ENCODE measurements at places on chromosomes 7 and 10.
A peak's percentile ranks its signal among the peaks of the same experiment; 100 is the strongest.

DNA sequence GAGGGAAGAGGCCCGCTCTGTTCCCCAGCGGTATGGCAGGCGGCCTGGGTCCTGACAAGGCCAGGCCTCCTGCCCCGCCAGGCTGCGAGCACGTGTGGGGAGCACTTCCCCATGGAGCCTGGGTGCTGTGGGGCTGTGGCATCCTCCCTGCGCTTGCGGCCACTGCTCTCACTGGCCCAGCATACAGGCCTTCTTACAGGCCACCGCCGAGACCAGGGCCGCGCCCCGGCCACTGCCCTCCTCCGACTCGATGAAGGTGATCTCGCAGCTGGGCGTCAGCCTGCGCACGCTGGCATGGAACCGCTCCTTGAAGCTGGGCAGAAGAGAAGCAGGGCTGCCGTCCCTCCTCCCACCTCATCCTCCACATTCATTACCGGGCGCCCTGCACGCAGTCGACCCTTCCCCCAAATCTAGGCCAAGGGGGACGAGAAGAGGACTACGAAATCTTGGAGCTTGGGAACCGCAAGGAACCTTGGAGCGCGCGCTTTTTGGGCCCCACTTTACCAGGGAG is 3.9 kb upstream of the MYL7 start:
- DNase-seq: no peak
- 0 out of 2 replicates have a peak, but pooled peaks cover 6% of the 10 kb centered on the region for H3K27me3 ChIP-seq
- no peaks in the 10 kb centered on the region for H3K4me1 ChIP-seq

DNA sequence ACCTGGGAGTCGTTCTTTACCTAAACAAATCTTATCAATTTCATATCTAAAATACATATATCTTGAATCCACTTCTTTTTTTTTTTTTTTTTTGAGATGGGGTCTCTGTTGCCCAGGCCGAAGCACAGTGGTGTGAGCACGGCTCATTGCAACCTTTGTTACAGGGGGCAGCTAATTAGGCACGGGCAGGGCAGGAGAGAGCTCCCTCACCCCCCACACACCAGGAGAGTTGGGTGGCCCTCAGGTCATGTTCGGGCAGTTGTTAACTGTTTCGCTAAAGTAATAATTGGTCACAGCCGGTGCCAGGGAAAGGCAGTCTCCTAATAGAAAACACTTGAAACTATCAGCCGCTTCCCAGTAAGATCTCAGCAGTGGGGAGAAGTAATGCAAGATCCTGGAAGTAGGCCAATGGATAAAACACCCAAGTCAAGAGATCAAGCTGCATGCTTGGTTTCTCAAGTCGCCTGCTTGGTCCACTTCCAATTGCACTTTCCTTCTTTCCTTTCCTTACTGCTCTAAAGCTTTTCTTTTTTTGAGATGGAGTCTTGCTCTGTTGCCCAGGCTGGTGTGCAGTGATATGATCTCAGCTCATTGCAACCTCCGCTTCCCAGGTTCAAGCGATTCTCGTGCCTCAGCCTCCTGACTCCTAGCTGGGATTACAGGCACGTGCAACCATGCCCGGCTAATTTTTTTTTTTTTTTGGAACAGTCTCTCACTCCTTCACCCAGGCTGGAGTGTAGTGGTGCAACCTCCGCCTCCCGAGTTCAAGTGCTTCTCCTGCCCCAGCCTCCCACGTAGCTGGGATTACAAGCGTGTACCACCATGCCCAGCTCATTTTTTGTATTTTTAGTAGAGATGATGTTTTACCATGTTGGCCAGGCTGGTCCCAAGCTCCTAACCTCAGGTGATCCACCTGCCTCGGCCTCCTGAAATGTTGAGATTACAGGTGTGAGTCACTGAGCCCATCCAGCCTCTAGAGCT is 21.3 kb upstream of the EFCAB10 start:
- no peaks in the 10 kb centered on the region for H3K4me1 ChIP-seq
- no peak for DNase-seq
- no peak overlapping the region for H3K27ac ChIP-seq
- H3K4me3 ChIP-seq: no peak overlapping the region
- no peaks in the 10 kb centered on the region for H3K36me3 ChIP-seq

GRCh38 chr7:139362302-139362701 is 2.6 kb downstream of the LUC7L2 start:
- DNase-seq: no peak
- H3K27ac ChIP-seq: no peak overlapping the region
- no peaks in the 10 kb centered on the region for H3K27me3 ChIP-seq
- H3K4me3 ChIP-seq: no peak overlapping the region

GRCh38 chr7:49775949-49776443 is 2.6 kb downstream of the VWC2 start:
- H3K36me3 ChIP-seq: no peaks in the 10 kb centered on the region
- H3K4me3 ChIP-seq: no peak overlapping the region
- no peaks in the 10 kb centered on the region for H3K27me3 ChIP-seq
- H3K4me1 ChIP-seq: no peaks in the 10 kb centered on the region

- H3K4me3 ChIP-seq: no peak overlapping the region
- no peak overlapping the region for H3K27ac ChIP-seq
- no peaks in the 10 kb centered on the region for H3K36me3 ChIP-seq
- DNase-seq: no peak
- H3K4me1 ChIP-seq: no peaks in the 10 kb centered on the region
- H3K27me3 ChIP-seq: no peaks in the 10 kb centered on the region
Measured at GRCh38 chr7:131620673-131621609, 64.5 kb upstream of the PODXL start.

GRCh38 chr7:41255716-41256115 is 447.2 kb downstream of the INHBA start:
- H3K27me3 ChIP-seq: no peaks in the 10 kb centered on the region
- no peak for DNase-seq
- no peak overlapping the region for H3K27ac ChIP-seq
- no peak overlapping the region for H3K4me3 ChIP-seq
- H3K36me3 ChIP-seq: no peaks in the 10 kb centered on the region

GRCh38 chr10:29756451-29756850 is 121.7 kb upstream of the SVIL start:
- H3K27me3 ChIP-seq: no peaks in the 10 kb centered on the region
- DNase-seq: no peak
- H3K27ac ChIP-seq: no peak overlapping the region
- H3K4me1 ChIP-seq: no peaks in the 10 kb centered on the region
- H3K4me3 ChIP-seq: no peak overlapping the region
- no peaks in the 10 kb centered on the region for H3K36me3 ChIP-seq

- no peak overlapping the region for H3K4me3 ChIP-seq
- H3K36me3 ChIP-seq: no peaks in the 10 kb centered on the region
- no peaks in the 10 kb centered on the region for H3K27me3 ChIP-seq
- no peaks in the 10 kb centered on the region for H3K4me1 ChIP-seq
Measured at GRCh38 chr10:1548596-1548995, 188.7 kb downstream of the ADARB2 start.

DNA sequence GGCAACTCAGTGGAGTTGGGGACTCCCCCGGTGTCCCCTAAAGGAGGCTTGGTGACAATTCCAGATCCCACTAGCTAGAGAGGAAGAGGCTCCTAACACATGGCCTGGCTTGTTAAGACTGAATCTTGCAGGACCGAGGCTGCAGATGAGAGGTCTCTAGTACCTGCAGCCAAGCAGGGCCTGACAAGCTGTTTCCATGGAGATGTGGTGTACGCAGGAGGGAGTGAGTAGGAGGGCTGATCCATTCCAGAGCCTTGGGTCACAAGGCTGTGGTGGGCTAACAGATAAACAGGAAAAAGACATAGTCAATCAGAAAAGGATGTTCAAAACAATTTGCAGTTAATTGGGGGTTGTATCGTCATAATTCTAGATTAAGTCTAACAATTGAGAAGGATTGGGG is 77.3 kb upstream of the MKLN1 start:
- H3K36me3 ChIP-seq: no peaks in the 10 kb centered on the region
- no peak for DNase-seq
- no peaks in the 10 kb centered on the region for H3K4me1 ChIP-seq
- H3K4me3 ChIP-seq: no peak overlapping the region

- no peak overlapping the region for H3K27ac ChIP-seq
- no peaks in the 10 kb centered on the region for H3K4me1 ChIP-seq
- no peaks in the 10 kb centered on the region for H3K27me3 ChIP-seq
Measured at GRCh38 chr10:51031950-51032349, 42.3 kb upstream of the PRKG1 start.

- no peaks in the 10 kb centered on the region for H3K27me3 ChIP-seq
- H3K4me3 ChIP-seq: no peak overlapping the region
- H3K27ac ChIP-seq: no peak overlapping the region
Measured at GRCh38 chr7:148445260-148446044, 145.1 kb upstream of the C7orf33 start.

DNA sequence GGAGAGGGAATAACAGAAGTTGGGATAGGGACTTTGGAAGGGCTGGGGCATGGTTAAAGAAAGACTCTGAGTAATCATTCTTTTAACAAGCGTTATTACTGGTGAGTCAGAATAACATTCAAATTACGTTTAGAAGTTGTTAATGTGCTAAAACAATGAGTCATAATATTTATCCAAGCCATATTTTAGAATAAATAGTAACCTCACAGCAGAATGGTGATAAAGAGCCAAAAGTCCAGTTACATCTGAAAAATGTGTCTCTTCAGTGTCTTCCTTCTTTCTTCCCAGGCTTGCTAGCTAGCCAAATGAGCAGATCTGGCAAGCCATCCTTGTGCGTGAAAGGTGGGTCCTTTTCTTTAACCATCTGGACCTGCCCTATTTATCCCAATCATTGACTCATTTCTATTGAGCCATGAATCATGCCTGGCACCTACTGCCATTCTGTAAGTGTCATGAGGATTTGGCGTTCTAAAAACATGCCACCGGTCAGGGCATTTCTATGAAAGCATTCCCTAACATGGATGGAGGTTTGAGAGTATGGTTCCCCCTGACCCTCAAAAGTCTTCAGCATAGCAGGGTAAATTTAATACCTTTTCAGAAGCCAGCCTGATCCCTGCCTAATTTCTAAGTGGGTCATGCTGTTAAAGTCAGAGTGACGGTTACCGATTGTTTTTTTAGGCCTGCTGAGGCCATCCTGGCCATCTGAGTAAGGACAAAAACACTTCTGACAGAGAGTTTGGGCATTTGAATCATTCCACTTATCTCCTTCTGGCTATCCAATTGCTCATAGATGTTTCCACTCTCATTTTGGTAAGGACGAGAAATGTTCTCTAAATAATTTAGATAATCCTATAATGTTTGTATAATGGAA is 26.9 kb downstream of the MYPN start:
- peaks cover 22% of the 10 kb centered on the region for H3K4me1 ChIP-seq
- H3K36me3 ChIP-seq: no peaks in the 10 kb centered on the region
- H3K4me3 ChIP-seq: no peak overlapping the region
- no peaks in the 10 kb centered on the region for H3K27me3 ChIP-seq

GRCh38 chr7:24727154-24728120 is 29.8 kb downstream of the GSDME start:
- no peaks in the 10 kb centered on the region for H3K36me3 ChIP-seq
- DNase-seq: peak; percentile 39
- no peaks in the 10 kb centered on the region for H3K27me3 ChIP-seq
- no peak overlapping the region for H3K4me3 ChIP-seq
- no peak overlapping the region for H3K27ac ChIP-seq
- H3K4me1 ChIP-seq: peaks cover 27% of the 10 kb centered on the region

- no peak overlapping the region for H3K27ac ChIP-seq
- H3K36me3 ChIP-seq: no peaks in the 10 kb centered on the region
- H3K4me1 ChIP-seq: no peaks in the 10 kb centered on the region
- H3K27me3 ChIP-seq: no peaks in the 10 kb centered on the region
- H3K4me3 ChIP-seq: no peak overlapping the region
Measured at GRCh38 chr10:93469454-93469853, 12.7 kb downstream of the MYOF start.

- DNase-seq: no peak
- H3K27me3 ChIP-seq: no peaks in the 10 kb centered on the region
- no peak overlapping the region for H3K27ac ChIP-seq
- peaks cover 8% of the 10 kb centered on the region for H3K4me1 ChIP-seq
- no peak overlapping the region for H3K4me3 ChIP-seq
Measured at GRCh38 chr7:91883676-91884362, 3.3 kb upstream of the MTERF1 start.

DNA sequence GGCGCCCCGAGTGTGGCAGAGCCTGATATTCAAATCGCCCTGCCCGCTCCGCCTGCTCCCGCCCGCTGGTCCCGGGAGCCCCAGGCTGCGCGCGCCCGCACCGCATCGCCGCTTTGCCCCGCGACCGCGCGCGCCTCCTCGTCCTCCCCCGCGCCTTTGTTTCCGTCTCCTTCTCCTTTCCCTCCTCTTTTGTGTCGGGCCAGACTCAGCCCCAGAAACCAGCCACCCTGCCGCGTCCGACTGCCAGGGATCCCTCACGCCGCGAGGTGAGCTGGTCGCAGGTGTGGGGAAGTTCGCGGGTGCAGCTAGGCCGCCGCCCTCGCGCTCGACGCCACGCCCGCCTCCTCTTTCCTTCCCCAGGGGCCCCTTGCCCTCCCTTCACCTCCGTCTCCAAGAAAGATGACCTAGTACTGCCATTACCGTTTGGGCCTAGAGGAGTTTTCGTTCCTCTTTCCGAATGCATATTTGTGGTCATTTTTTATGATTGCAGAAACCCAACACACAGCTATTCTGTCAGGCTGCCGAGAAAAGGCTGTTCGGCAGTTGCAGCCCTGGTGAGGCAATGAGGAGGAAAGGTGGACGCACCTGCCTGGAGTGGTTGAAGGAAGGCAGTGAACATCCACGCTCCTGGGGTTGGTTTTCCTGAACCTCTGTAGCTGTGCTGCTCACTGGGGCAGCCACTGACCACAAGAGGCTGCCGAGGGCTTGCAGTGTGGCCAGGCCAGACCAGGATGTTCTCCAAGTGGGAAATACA is 107.3 kb downstream of the SNX10 start:
- peaks cover 15% of the 10 kb centered on the region for H3K4me1 ChIP-seq
- H3K27me3 ChIP-seq: peaks cover 31% of the 10 kb centered on the region
- H3K27ac ChIP-seq: peak overlapping the region; percentile 62
- no peaks in the 10 kb centered on the region for H3K36me3 ChIP-seq
- H3K4me3 ChIP-seq: peak overlapping the region; percentile 71
- DNase-seq: peak; percentile 86

GRCh38 chr7:29350351-29350750 is 155.8 kb downstream of the CHN2 start:
- H3K27ac ChIP-seq: no peak overlapping the region
- H3K27me3 ChIP-seq: no peaks in the 10 kb centered on the region

GRCh38 chr10:34049469-34049868 is 715.0 kb upstream of the NRP1 start:
- H3K36me3 ChIP-seq: no peaks in the 10 kb centered on the region
- H3K4me1 ChIP-seq: no peaks in the 10 kb centered on the region
- H3K27me3 ChIP-seq: no peaks in the 10 kb centered on the region
- H3K4me3 ChIP-seq: no peak overlapping the region
- H3K27ac ChIP-seq: no peak overlapping the region

GRCh38 chr10:27134371-27134770 is 19.8 kb downstream of the YME1L1 start:
- peaks cover 5% of the 10 kb centered on the region for H3K36me3 ChIP-seq
- no peak overlapping the region for H3K4me3 ChIP-seq
- no peaks in the 10 kb centered on the region for H3K27me3 ChIP-seq
- no peak overlapping the region for H3K27ac ChIP-seq
- no peak for DNase-seq
- no peaks in the 10 kb centered on the region for H3K4me1 ChIP-seq

DNA sequence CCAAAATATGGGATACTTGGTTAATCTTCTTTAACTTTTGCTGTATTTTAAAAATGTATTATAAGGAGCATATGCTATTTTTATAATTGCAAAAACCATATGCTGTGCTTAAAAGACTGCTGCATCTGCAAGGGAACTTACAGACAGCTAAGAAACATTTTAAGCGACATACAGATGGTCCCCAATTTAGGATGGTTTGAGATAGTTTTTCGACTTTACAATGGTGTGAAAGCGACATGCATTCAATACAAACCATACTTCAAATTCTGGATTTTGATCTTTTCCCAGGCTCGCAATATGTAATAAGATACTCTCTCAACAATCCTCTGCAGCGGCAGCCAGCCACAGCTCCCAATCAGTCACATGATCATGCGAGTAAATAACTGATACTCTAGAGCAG is 73.2 kb downstream of the SHTN1 start:
- H3K27me3 ChIP-seq: no peaks in the 10 kb centered on the region
- H3K36me3 ChIP-seq: no peaks in the 10 kb centered on the region
- H3K4me1 ChIP-seq: no peaks in the 10 kb centered on the region
- no peak overlapping the region for H3K4me3 ChIP-seq
- DNase-seq: no peak

All from MM.1S (cell line).